NT2/D1 (cell line): ENCODE measurements at places on chromosomes 7 and 10.

DNA sequence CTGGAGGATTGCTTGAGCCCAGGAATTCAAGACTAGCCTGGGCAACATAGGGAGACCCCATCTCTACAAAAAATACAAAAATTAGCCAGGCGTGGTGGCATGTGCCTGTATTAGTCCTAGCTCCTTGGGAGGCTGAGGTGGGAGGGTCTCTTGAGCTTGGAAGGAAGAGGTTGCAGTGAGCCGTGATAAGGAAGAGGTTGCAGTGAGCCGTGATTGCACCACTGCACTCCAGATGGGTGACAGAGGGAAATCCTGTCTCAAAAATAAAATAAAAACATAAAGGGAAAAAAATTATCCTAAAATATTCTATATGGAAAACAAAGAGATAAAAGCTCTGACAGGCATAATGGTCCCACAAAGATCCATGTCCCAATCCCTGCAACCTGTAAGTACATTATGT lies 87.9 kb upstream of the KAT6B start:
- DNase-seq = no peak

DNA sequence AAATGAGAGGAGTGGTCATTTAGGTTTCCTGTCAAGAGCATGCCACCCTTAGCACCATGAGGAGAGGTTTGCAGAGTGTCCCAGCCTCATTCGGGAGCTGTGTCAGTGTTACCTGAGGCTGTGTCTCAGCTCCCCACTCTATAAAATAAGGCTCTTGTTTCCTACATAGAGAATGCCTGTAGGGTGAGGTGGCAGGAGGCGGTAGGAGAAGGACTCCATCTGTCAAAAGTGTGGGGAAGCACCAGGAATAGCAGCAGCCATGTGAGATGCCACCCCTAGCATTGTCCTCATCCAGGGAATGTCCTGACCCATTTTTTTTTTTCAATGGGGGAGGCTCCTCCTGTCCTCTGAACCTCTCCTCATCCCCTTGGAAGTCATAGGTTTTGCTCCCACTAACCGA lies 451.2 kb downstream of the PLXNA4 start:
- no peak for DNase-seq

DNA sequence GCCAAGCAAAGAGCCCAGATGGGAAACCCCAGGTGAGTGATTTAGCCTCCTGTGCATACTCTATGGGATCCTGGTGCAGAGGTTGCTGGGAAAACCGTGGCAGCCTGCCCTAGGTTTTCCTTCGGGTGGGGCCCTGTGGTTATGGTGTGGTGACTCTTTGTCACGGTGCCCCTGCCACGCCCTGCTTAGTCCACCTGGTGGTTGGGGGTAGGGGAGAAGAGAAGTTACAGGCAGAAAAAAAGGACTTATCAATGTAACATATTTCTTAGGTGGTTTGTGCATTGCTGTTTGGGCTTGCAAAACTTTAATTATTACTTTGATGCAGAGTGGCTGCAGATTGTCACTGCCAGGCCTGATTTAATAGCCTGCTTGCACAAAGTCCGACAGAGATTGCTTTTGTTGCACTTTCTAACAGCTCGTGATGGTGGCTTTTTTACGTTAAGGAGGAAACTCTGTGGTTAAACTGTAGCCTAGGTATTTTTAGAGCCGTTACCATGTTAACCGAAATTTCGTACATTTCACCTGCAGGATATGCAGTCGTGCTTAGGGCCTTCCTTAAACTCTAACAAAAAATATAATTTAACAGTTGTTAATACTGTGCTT lies 197.4 kb downstream of the RNLS start:
- DNase-seq = no peak

DNA sequence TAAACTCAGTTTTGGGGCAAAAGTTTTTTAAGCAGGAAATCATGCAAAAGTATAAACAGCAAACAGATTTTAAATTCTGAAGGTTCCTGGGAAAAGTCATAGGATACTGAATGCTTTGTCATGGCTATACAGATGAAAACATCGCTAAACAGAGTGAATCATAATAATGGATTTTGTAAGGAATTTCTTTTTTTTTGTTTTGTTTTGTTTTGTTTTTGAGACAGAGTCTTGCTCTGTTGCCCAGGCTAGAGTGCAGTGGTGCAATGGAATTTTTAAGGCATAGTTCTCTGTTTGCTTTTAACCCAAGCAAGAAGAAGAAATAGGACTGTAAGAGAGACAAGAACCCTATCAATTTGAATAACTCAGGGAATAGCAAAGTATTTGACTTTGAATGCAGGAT lies 285.3 kb downstream of the NRG3 start:
- no peak for DNase-seq

DNA sequence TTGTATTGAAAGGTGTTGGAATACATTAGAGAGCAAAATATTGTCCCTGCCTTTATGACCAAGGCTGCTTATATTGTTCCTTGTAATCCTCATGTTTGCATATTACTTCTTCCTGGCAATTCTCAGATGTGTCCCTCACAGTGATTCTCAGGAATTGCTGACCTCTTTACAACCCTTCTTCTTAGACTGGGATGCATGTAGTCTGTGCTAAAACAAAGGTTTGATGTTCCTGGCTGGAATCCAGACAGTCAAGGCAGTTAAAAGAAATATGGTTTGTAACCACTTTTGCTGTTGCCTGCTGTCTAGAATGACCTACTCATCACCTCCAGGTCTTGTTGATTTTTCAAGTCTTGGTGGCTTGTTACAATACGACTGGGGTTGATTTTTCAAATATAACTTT lies 367.6 kb downstream of the HGF start:
- no peak for DNase-seq

- DNase-seq = no peak
Measured at GRCh38 chr10:47261121-47261520, 38.9 kb upstream of the GDF10 start.

- no peak for DNase-seq
Measured at GRCh38 chr7:156378806-156379205, 261.8 kb upstream of the RNF32 start.

DNA sequence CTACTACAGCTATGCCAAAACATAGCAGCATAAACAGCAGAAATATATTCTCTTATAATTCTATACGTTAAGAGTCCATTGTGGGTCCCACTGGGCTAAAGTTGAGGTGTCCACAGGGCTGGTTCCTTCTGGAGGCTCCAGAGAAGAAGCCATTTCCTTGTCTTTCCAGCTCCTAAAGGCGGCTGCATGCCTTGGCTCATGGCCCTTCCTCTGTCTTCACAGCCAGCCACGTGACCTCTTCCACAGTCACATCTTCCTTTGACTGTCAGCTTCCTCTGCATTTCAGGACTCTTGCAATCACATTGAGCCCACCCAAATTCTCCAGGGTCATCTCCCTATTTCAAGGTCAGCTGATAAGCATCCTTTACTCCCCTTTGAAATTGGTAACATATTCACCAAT lies 17.2 kb downstream of the NACAD start:
- no peak for DNase-seq

DNA sequence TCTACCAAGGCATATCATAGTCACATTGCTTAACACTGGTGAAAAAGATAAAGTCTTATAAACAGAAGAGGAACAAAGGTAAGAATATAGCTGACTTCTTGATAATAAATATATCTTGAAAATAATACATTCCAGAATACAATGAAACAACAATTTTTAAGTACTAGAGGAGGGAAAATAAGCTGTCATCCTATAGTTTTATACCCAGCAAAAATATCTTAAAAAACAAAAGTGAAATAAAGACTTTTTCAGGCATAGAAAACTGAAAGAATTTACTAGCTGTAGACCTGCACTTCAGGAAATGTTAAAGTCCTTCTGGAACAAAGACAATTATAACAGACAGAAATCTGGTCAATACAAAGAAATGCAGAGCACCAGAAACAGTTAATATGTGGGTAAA lies 21.4 kb upstream of the MACROH2A2 start:
- no peak for DNase-seq
